Foreskin keratinocyte (primary cell): ENCODE measurements at places on chromosomes 13 and 19. TPM values are rescaled to one million over a fixed set of nuclear protein-coding genes. Genes with fewer than 3 reads are reported as not detected.

CEACAM7 gene
- not detected in 2 replicates for polyA plus RNA-seq

YJEFN3 gene
- polyA plus RNA-seq, result 0.65 and 0.66 TPM in 2 replicates

GRCh38 chr13:67224148-67224846 is 5.8 kb downstream of the PCDH9 start:
- DNase-seq, result peak; percentile 65

DNA sequence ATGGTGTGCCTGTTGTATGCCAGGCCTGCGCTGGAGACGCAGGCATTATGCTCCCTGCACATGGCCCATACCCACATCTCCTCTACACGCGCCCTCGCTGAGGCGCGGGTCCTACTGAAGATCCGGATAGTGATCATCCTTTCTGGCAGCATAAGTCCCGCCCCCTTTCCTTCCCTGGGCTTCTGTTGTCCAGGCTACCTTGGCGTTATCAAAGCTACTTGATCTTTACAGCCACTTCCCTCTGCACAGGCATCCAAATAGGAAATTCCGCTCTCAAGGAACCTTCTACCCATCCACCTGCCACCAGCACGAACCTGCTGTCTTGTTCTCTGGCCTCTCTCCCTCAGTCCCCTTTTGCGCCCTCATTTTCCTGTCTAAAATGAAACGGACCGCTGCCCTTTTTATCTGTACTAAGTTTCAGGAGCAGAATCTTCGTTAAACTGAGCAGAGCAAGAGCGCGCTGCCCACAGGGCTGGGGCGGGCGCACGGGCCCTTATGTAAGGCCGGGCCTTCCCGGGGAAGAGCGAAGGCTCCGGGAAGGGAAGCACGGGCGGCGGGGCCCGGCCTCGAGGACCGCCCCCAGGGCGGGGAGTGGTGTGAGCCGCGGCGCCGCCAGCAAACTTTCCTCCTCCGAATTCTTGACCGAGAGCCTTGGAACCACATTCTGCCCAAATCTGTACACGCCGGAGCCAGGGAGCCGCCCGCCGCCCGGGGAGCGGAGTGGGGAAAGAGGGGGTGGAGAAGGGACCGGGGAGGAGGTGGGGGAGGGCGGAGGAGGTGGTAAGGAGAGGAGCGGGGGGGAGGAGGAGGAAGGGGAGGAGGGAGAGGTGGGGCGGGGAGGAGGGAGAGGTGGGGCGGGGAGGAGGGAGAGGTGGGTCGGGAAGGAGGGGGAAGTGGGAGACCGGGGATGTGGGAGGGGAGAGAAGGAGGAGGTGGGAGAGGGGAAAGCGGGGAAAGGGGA is 920 bp upstream of the UBE2L5 start:
- DNase-seq, result peak; percentile 61

DNA sequence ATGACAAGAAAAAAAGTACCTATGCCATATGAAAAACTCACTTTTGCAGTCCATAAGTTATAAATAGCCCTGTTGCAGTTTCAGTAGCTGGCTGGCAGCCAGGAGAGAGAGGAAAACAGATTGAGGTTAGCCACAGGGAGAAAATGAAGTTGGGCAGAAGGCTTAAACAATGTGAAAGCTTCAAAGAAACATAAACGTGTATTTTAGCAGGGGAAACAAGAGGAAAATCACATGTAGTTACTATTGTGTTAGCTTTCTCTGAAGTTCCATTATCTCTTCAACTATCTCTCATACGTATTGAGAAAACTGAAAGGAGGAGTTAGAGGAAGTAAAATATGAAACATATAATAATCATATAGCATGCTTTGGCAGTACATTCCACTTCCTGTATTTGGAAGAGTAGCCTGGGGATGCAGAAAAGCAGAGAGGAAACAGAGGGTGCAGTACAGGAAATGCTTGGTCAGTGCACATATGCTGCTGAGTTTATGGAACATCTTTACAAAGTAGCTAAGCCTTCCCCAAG is 1551.1 kb downstream of the EFNB2 start:
- DNase-seq, result peak; percentile 2

DNA sequence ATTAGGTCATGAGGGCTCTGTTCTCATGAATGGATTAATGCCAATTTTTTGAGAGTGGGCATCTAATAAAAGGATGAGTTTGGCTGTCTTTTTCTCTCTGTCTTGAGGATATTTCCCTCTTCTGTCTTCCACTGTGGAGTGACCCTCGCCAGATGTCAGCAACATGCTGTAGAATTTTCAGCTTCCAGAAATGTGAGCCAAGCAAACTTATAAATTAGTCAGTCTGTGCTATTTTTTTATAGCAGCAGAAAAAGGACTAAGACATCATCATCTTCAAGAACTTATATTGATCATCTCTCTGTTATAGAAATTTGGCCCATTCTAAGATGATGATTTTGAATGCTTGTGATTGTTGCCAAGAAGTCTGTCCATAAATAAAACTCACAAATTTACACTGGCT is 431.4 kb downstream of the FGF9 start:
- DNase-seq, result no peak
